ENCODE measurements at places on chromosomes 11 and 22. TPM values are rescaled to one million over a fixed set of nuclear protein-coding genes. Genes with fewer than 3 reads are reported as not detected.

DNA sequence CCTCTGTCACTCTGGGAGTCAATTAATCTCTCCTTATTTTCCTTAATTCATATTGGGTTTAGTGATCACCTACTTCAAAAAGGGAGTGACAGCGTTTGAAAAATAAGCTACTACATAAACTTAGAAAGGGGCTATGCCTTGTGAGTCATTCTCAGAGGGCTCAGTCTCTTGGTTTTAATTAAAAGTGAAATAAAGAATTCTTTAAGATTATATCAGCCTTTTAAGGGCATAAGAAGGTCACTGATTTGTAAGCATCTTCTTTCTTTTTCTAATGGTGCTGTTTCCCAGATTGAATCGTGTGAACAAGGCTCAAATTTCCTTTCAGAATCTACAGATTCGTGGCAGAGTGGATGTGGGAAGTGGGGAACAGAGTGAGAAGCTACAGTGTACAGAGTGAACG lies 636.2 kb upstream of the CCDC90B start:
- no peak for DNase-seq

DNA sequence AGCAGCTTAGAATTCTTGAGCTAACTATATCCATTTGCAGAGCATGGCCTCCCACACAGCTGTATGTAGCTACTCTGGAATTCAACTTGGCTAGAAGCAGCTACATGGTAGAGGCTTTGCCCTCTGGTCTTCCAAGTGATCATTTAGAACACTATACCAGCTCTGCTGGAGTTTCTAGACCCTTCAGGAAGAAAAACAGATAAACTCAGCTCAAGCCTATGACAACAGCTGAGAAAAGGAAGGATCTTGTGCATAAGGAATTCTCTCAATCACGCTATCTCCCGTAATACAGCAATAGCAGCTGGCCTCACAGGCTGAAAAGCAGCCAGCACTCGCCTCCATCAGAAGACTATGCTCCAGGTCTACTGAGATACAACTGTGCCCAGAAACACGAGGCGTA lies 50.6 kb upstream of the APOA1 start:
- DNase-seq, result no peak

DNA sequence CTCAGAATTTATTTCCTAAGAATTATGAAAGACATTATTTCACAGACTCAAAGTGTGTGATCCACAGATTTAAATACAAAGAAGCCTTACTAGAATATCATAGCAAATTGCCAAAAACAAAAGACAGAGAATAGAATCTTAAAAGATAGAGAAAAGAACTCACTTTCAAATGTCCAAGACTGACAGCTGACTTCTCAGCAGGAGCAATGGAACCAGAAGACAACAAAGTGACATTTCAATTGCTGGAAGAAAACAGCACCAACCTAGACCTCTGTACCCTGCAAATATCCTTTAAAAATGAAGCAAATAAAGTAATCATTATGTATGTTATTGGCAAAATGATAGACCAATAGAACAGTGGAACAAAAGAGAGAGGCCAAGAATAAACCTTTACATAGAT lies 109.2 kb downstream of the TTC17 start:
- no peak for DNase-seq

DNA sequence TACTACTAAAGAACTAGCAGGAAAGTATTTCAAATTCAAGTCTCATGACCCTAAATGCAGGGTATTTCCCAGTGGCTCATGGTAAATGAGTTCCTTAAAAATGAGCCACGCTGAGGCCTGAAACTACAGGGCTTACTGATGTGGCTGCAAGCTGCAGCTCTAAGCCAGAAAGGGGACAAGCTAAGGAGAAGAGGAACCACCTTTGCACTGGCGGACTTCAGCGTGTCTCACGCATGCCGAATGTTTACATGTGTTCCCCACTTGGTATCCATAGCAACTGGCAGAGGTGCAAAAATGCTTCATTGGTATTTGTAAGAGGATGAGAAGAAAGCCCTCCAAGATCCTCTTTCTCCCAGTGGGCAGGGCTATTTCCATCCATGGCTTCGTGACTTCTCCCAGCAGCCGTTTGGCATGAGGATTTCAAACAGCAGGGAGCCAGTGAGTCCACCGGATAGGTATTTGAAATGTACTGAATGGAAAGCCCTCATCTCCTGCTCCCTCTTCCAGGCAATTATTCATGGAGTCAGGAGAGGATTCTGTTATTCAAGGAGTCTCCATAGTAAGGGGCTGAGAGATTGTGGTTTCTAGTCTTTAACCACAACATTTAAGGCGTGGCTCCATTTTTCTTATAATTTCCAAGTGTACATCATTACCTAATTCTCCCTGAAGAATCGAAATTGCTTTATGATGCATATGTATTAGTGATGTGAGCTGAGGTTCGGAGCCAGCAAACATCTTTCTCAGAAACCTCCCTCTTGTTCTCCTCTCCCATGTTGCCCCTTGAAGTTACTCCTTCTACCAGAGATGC lies 55.3 kb upstream of the CD44 start:
- DNase-seq, result peak; percentile 54

DNA sequence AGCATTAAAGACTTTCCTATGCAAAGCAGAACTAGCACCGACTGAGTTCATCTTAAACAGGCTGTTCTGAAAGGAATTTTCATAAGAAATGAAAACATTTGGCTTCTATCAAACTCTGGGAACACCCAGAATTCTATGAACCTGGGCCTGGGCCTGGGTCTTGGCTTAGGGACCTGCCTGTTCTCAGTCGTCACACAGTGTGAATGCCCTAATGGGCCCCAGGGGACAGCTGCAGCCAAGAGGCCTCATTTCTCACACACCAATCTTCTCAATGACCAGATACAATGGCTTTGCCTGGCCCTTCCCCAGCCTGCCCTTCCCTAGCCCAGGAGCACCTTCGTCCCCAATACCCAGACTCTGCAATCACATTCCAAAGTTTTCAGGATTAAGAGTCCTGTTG lies 234.9 kb upstream of the ARHGAP20 start:
- no peak for DNase-seq

KLHL35 gene
- 3.1 TPM for total RNA-seq

GRCh38 chr22:46609724-46610201 lies 10.4 kb upstream of the GRAMD4 start:
- no peak for DNase-seq

DNA sequence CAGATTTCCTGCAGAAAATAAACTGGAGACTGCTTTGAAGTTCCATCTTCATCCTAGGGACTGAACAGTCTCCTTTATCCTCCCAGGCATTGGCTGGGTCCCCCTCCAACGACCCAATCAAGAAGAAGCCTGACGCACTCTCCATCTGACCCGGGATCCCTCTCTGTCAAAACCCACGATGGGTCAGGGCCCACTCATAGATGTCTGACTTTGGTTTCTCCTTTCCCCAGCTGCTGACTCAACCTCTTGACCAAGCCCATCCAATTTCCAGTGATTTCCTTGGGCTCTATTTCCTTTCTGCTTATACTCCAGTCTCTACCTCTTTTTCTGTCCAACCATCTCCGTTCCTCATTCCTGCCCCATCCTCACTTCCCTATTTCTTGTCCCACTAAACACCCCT lies 189.7 kb downstream of the MIAT start:
- no peak for DNase-seq

OR8G1 gene
- total RNA-seq, result not detected

TUBGCP6 gene
- total RNA-seq, result 21.6 TPM

GRCh38 chr22:27418261-27418660 lies 383.3 kb downstream of the MN1 start:
- no peak for DNase-seq

DNA sequence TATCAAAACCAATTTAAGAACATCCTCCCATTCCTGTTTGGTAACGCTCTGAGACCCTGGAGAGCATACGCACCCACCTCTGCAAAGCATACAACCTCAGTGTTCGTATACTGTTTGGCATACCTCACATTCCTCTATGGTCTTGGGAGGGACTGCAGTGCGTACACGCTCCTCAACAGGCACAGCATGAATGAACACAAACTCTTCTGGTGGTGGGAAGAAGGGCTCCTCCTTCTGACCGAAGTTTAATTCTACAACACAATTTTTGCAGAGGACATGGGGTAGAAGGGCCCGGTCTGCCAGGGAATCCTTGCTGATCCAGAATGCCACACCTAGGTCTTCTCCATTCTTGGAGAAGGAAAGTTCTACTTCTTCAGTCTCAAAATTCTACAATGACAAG lies 5.3 kb downstream of the HNRNPUL2 start:
- no peak for DNase-seq

- DNase-seq, result peak; percentile 29
These were observed 32.7 kb downstream of the ARHGAP42 start for GRCh38 chr11:100719809-100720221.

CALCA gene
- not detected for total RNA-seq

- no peak for DNase-seq
These were observed 5.0 kb upstream of the USP47 start for GRCh38 chr11:11836676-11837231.

OR10D3 gene
- total RNA-seq, result not detected

GRCh38 chr11:12790861-12791616 lies 116.8 kb downstream of the TEAD1 start:
- no peak for DNase-seq

DNA sequence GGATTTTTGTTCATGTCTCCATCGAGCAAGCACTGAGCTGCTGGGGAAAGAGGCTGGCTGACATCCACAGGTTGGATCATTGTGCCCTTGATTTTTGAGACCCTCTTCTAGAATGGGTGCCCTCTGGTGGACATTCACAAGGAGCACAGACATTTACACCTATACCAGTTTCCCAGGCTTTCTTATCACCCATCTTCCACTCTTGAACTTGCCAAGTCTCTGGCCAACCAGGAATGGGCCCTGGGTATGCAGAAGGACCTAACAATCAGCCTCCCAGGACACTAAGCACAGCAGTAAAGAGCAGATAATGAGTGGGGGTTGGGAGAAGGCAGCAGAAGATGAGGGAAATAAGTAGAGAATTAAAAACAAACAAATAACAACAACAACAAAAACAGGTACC lies 5.7 kb upstream of the INTS4 start:
- DNase-seq, result peak; percentile 72

GRCh38 chr22:20577045-20577444 lies 69.6 kb downstream of the MED15 start:
- no peak for DNase-seq

- no peak for DNase-seq
These were observed 605 bp upstream of the RAPSN start for GRCh38 chr11:47449541-47449940.

DNA sequence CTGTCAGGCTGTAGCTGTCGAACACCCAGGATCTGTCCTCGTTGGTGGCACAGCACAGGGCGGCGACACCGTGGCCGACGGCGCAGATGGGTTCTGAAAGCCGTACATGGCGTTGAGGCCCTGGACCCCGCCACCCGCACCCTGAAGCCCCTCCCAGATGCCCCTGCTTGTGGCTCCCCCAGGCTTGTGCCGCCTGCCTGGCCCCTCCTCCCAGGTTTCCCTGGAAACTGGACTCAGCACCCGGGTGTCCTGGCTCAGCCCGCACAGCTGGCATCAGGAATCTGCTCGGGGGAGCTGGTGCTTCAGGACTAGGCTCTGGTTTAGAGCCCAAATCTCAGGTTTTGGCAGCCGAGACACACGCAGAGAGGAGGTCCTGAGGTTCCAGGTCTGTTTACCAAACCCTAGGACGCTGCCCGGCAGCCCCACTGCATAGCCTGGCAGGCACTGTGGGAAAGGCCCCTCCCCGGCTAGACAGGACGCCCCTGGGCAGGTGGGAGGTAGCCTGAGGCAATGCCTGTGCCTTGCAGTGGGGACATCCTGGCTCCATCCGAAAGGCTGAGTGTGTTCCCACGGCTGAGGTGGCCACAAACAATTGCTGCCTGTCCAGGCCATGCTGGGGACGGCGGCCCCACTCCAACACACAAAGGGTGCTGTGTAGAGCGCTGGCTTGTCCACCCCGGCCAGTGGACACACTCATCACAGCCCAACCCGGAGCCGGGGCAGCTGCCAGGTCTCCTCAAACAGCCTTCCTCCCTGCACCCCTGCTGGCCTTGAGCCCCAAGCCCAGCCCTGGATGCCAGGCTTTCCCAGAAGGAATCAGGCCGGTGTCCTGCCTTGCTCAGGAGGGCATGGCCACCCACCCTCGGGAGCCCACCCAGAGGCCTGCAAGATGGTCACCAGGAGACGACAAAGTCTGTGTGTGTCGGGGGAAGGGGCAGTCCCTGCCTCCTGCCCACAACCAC lies 4.6 kb downstream of the GATD1 start:
- DNase-seq, result peak; percentile 76

DNA sequence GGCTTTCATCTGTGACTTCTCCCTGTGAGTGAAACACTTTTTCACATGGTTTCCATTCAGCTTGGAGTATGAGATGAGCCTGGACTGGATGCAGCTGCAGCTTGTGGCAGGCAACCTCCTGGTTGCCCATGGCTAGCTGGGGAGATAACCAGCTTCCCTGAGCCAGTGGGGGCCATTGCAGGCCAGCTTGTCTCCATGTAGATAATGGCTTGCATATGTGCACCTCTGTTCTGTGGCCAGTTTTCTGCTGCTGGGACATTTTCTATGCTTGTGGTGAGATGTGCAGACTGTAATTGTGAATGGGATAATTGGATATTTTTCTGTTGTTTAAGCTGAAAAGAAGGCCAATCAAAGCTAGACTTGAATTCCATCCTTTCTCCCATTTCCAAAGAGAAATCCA lies 38.5 kb downstream of the INSC start:
- DNase-seq, result no peak
